ENCODE measurements at places on chromosomes 16 and 17. TPM values are rescaled to one million over a fixed set of nuclear protein-coding genes. Genes with fewer than 3 reads are reported as not detected.

ST6GALNAC2 gene
- total RNA-seq: not detected

PNMT gene
- not detected for total RNA-seq

ZNF688 gene
- 11.6 TPM for total RNA-seq

ZSCAN10 gene
- total RNA-seq: not detected

PAQR4 gene
- total RNA-seq: 1.4 TPM

QPRT gene
- 4.1 TPM for total RNA-seq

KAT2A gene
- 13.4 TPM for total RNA-seq

ACSM2A gene
- total RNA-seq: not detected

TMEM235 gene
- total RNA-seq: not detected

DNAAF8 gene
- total RNA-seq: 2.1 TPM

ASGR1 gene
- total RNA-seq: 0.25 TPM

HID1 gene
- total RNA-seq: 1.3 TPM

KCNH6 gene
- not detected for total RNA-seq

HOXB3 gene
- total RNA-seq: 0.73 TPM

CBX8 gene
- total RNA-seq: 3.6 TPM

SCGB1C2 gene
- total RNA-seq: not detected

C16orf46 gene
- total RNA-seq: 2.1 TPM

PRAC1 gene
- total RNA-seq: not detected

BCAR1 gene
- 42.5 TPM for total RNA-seq

COTL1 gene
- 226 TPM for total RNA-seq

VAT1L gene
- 0.10 TPM for total RNA-seq

RPS6KB1 gene
- 25.8 TPM for total RNA-seq

CCL16 gene
- not detected for total RNA-seq

CCL3 gene
- not detected for total RNA-seq

PRAC2 gene
- not detected for total RNA-seq

FBXW10B gene
- not detected for total RNA-seq

FN3K gene
- 0.68 TPM for total RNA-seq

PARN gene
- 37.6 TPM for total RNA-seq

MSL1 gene
- 49.2 TPM for total RNA-seq

USP43 gene
- total RNA-seq: not detected

CENPV gene
- total RNA-seq: 7.0 TPM

CIBAR2 gene
- not detected for total RNA-seq
